ENCODE measurements at places on chromosomes 5 and 9.

GRCh38 chr9:116516456-116516855, 170.6 kb upstream of the TRIM32 start:
- no peak for DNase-seq

- no peak for DNase-seq
Observed at GRCh38 chr9:95226921-95227320, 90.6 kb downstream of the FANCC start.

DNA sequence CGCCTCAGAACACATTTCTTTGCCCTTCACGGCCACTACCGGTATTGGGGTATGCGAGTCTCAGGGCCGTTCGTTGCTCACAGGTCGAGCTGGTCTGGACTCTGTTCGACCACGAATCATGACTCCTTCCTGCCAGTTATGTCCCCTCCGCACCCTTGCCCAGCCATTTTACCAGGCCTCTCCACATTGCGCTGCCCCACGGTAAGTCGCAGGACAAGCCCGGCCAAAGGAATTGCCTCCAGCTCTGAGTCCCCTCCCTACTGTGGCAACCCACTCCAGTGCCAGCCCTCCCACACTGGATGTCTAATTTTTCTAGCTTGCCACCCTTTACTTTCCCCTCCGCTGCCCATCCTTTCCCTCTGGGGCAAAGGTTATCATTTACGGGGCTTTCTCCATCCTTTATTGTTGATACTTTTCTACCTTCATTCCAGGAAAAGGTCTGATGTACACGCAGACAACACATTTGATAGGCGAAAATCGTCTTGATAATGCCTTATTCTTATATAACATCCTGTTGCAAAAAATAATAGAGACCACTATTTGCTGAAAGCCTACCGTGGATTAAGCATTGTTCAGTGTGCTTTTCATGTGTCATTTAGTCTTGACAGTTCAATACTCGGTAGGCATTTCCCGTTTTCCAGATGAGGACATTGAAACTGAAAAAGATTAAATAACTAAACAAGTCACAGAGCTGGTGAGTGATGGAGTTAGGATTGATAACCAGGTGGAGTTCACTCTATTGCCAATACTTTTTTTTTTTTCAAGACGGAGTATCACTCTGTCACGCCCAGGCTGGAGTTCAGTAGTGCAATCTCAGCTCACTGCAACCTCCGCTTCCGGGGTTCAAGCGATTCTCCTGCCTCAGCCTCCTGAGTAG, 958 bp upstream of the HSPA5 start:
- peak; percentile 31 for DNase-seq

DNA sequence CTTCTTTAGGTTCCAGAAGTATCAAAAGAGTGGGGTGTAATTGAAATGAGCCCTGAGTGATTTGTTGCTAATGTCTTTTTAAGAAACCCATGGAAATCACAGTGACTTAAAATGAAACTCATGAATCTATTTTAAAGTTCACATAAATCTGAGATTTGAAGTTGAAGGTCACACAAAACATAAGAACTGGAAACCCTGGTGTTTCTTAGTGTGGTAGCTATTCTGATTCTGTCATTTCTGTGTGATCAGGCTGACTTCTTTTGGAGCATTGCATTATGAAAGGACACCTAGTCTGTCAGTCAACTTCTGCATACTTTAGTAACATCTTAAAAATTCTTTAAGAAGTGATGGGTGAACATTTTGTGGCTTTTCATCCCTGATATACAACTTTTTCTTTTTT, 448.8 kb downstream of the TLE4 start:
- DNase-seq, result no peak

DNA sequence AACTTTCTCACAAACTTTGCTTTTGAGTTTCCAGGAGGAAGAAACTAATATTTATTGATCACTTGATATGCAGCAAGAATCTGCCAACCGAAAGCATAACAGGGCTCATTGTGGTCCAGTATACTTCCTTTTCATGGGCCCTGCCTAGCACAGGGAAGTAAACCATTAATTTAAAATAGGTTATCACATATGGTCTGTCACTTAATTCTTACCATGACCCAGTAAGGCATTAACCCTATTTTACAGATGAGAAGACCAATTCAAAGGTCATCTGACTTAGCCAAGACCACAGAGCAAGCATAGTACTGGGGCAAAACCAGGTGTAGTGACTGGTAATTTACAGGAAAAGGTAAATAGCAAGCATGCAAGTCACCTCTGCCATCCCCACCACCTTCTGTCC, 336.9 kb upstream of the DMAC1 start:
- no peak for DNase-seq
